ENCODE measurements at places on chromosomes 7 and 10.

GRCh38 chr10:99296605-99297004, 32.6 kb upstream of the CNNM1 start:
- DNase-seq = no peak

DNA sequence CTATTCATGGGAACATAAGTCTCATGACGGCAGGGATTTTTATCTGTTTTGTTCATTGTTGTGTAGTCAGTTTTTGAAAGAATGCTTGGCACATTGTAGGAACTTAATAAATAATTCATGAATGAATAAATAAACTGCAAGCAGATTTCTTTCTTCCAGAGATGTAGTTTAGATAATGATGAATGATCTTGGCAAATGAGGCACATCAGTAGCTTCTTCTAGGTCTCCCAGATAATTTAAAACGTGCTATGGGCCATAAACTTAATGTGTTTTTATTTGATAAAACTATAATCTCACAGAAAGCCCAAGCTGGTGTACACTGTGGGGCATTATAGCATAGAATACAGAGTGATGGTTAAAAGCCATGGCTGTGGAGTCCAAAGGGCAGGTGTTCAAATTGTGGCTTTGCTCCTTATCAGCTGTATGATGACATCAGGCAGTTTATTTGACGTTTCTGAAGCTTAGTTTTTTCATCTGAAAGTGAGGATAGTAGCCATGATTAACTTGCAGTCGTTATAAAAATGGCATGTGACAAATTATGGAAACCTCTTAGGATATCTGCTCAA, 3.5 kb downstream of the MGAM start:
- no peak for DNase-seq

- DNase-seq = no peak
Measured at GRCh38 chr10:68073631-68074030, 1.5 kb downstream of the HERC4 start.

- no peak for DNase-seq
Measured at GRCh38 chr10:84563355-84563754, 235.0 kb downstream of the CCSER2 start.

GRCh38 chr10:31866118-31866670, 62.4 kb downstream of the ARHGAP12 start:
- DNase-seq = no peak

GRCh38 chr10:23694446-23694920, 255.6 kb downstream of the OTUD1 start:
- no peak for DNase-seq

DNA sequence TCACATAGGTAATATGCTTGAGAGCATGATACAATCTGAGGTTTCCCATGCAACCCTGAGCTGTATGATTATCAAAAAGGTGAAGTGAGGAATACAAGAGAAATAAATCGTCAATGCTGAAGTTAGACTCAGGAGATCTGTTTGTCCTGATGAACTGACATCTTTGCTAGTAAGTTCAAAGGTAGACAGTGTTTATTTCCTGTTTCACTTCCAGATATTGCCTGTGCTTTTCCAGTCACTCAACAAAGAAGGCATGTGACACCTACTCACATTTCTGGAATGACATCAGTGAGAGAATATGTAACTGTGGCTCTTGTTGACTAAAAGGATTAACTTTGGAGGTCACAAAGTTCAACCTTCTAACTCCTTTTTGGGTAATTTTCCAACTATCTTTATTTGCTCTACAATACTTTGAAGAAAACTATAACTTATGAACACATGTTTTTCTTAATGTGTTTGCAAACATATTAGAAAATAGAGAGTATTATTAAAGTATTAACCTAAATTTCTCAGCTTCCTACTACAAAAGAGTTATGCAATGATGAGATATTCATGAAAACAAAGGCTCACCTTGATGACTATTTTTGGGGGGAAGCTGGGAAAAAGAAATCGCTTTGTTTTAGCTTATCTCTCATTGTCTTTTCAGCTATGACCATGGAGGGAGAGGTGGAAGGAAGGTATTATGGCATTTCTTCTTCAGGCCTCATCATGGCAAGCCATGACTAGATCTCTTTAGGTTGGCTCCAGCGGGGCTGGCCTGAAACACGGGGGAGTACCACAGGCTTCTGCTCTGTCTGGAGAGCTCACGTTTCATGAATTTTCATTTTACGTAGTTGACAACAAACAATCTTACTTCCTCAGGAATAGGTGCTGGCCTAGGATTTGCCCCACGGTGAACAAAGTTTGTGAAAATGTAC, 214.7 kb upstream of the SLC26A5 start:
- no peak for DNase-seq

GRCh38 chr7:96670338-96671289, 39.0 kb downstream of the SEM1 start:
- DNase-seq = no peak

DNA sequence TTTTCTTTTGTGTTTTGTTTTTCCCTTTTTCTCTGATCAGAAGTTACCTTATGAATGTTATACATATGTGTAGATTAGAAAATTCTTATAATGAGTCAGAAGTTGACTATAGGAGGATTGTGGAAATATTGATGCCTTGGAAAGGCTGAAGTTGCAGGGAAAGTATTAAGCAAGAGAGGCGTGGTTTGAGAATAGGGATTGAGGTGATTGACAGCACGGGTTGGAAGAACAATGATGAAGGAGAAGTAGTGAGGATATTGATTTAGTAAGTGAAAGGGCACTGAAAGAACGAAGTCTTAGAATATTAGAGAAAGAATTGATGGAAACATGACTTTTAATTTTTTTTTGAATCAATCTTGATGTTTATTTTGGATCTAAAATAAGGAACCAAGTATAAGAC, 176.0 kb downstream of the EXOC4 start:
- no peak for DNase-seq

DNA sequence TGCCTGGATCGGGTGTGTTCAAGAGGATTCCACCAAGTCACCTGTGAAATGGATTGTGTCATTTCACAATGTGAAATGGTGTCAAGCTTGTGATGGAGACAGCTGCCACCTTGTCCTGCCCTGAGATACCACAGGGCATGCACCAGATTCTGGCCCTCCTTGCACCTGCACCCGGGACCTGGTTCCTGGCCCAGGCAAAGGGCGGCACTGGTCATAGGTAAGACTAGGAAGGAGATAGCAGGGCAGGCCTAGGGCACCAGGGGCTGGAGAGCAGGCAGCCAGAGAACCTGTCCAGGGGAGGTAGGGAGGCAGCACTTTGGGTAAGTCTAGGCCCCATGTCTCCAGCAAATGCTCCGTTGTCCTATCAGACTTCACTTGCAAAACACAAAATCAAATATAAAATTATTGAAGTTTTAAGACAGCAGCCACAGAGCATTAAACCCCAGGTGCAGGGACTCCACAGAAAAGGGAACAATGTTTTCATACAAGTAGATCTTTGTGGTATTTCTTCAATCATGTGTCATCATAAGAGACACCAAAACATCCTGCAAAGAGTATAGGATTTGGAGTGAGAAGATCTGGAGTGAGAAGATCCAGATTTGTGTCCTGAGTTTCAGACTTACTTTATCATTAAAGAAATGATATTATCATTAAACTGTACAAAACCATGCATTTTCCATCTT, 22.7 kb upstream of the ZNF800 start:
- DNase-seq = no peak

GRCh38 chr7:41164440-41164839, 538.5 kb downstream of the INHBA start:
- no peak for DNase-seq

DNA sequence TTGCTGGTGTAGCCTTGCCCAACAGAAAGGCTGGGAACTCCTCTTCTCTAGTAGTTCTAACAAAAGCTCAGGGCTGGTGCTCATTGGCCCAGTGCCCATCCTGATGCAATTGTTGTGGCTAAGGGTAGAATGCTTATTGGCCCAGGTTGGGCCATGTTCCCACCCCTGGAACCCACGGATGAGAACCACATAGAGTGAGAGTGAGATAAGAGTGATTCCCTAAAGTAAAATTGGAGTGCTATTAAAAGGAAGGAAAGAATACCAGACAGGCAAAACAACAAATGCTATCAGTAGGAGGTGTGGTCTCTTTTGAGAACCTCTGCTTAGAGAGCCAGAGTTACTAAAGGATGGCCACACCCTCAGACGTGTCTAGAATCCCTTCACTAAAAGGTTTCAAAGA, 49.2 kb downstream of the LGI1 start:
- no peak for DNase-seq

DNA sequence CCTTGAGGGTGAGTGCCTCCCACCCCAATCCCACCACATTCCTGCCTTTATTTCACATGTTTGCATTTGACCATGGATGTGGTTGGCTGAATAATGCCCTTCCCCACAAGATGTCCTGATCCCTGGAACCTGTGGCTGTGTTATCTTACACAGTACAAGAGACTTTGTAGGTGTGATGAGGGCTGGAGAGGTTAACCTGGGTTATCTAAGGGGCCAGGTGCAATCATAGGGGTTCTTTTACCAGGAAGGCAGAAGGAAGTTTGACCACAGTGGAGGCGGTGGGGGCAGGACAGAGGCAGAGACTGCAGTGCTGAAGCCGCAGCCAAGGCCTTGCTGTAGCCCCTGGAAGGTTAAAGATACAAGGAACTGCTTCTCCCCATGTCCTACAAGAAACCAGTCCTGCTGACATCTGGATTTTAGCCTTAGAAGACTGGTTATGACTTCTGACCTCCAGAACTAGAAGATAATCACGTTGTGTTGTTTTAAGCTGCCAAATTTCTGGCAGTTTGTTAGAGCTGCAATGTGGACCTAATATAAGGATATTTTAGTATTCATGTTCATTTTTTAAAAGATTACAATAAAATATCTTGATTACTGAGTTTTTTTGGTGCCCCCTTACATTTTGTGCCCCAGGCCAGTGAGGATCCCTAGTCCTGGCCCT, 136.6 kb downstream of the ARHGAP22 start:
- DNase-seq = no peak

DNA sequence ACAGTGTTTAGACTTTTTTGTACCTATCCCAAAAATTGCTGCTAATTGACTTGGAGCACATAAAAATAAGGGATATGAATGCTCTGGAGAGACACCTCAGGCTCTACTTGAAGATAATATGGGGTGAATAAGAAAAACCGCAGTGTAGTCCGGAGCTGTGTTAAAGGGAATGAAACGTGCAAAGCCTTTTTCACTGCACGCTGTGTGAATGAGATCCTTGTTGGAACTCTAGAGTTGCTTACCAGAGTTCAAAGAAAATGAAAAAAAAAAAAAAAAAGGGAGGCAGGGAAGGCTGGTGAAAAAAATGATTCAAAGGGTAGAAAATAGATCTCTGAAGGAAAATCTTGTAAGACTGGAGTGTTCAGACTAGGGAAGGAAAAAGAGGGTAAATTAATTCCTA, 226.6 kb downstream of the LRMDA start:
- DNase-seq = no peak

DNA sequence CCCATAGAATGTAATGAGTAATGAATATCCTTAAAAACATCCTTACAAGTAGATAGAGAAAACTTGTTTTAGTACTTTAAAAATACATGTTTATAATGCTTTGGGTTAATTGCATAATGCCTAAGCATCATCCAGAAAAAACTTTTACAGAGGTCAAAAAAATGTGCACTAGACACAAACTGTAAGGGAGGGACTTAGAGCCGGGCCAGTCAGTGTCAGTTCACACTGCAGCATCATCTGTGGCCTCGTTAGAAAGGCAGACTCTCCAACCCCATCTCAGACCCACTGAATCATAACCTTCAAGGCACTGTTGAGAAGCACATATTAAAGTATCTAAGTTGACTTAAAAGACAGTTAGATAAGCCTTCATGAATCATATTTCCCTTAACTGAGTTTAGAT, 230.1 kb upstream of the PRPS1L1 start:
- DNase-seq = no peak

DNA sequence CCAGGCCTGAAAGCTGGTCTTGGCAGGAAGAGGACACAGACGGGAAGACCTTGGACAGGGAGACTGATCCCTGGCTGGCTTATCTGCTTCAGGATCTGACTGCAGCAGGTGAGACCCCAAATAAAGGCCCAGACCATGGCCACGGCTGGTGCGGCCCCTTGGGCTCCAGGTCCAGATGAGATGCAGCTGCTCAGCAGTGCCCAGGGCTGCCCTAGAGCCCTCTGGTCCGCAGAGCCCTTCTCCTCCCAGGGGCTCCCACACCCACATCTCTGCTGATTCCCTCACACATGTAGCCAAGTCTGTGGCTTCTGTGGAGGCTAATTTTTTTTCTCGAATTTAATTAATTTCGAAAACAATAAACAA, 46.3 kb downstream of the VIPR2 start:
- no peak for DNase-seq

DNA sequence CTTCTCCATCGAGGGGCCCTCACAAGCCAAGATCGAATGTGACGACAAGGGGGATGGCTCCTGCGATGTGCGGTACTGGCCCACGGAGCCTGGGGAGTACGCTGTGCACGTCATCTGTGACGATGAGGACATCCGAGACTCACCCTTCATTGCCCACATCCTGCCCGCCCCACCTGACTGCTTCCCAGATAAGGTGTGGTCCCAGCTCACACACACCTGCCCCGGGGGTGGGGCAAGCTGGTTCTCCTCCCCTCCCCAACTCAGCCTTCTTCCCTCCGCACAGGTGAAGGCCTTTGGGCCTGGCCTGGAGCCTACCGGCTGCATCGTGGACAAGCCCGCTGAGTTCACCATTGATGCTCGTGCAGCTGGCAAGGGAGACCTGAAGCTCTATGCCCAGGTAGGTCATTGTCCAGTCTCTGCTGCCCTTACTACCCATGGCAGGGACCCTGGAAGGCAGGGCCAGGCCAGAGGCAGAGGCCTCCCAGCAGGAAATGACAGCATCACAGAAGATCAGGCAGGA, 11.0 kb downstream of the FLNC start:
- peak; percentile 19 for DNase-seq

DNA sequence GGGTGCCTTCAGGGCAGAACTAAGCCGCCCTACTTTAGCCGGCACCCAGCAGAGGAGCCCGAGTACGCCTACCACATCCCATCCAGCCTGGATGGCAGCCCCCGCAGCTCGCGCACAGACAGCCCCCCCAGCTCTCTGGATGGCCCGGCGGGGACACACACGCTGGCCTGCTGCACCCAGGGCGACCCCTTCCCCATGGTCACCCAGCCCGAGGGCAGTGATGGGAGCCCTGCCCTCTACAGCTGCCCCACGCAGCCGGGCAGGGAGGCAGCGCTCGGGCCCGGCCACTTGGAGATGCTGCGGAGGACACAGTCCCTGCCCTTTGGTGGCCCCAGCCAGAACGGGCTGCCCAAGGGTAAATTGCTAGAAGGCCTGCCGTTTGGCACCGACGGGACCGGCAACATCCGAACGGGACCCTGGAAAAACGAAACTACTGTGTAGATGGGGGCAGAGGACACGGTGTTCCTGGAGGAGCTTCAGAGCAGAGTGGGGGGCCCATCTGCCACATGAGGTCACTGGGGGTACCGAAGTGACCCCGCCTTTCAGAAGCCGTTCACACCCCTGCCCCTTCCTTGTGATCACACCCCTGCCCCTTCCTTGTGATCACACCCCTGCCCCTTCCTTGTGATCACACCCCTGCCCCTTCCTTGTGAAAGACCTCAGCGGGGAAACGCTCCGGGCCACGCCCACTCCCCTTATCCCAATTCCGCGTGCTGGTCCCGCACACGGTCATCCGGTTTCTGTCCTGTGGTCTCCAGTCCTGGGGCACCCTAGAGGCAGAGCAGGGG, 30.8 kb upstream of the KNDC1 start:
- no peak for DNase-seq

- peak; percentile 75 for DNase-seq
Measured at GRCh38 chr10:4849555-4850242, 23.7 kb downstream of the AKR1E2 start.

- DNase-seq = no peak
Measured at GRCh38 chr10:93039721-93040120, 20.9 kb upstream of the CYP26C1 start.

Measured in T follicular helper cell (primary cell).